ENCODE measurements at places on chromosomes 1 and 21.

DNA sequence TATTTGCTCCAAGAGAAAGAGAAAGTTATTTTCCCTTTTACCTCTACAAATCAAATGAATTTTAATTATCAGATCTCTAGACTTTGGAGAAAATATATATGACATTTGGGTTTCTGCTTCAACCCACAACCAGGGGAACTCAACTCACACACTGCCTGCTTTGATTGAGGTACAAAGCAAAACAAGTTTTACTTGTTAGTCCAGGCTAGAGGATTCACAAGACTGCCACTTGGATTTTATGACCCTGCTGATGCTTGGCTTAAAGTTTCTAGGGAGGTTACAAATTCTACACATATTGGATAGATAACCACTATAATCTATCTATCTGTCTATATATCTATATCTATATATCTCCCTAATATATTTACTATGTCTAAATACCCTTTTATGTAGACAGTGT, 467.3 kb upstream of the RGS18 start:
- no peak for DNase-seq

- DNase-seq = no peak
These were observed 9.3 kb downstream of the FMO1 start for GRCh38 chr1:171257607-171258076.

DNA sequence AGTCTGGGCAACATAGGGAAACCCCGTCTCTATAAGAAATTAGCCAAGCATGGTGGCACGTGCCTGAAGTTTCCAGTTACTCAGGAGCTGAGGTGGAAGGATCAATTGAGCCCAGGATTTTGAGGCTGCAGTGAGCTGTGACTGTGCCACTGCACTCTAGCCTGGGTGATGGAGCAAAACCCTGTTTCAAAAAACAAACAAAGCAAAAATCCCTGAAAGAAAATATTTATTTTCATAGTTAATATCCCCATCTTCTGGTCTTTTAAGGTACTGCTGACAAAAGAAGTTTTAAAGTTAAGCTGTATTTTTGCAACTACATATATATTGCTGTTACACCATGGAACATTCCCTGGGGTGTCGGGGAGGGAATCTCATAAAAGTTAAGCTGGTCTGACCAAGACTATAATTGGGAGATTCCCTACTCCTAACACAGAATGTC, 26.0 kb downstream of the VAMP4 start:
- DNase-seq = peak; percentile 18

GRCh38 chr1:230394134-230394533, 32.0 kb downstream of the PGBD5 start:
- no peak for DNase-seq

- DNase-seq = no peak
These were observed 37.2 kb downstream of the LACTBL1 start for GRCh38 chr1:22935433-22935832.

DNA sequence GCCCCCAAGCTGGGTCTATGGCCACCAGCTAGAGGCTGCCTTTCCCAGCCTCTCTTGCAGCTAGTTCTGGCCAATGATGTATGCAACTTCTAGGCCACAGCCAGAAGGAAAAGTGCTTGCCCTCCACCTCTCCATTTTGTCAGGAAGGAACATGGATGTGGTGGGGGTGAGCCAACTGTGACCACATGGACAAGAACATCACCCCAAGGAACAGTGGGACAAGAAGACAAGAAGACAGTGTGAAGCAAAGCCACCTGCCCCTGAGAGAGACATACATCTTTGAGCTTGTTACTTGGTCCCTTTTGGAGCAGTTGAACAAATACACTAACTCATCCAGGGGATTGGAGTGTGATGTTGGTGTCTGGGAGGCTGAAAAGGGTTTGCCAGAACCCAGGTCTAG, 105.8 kb upstream of the EDN2 start:
- no peak for DNase-seq

DNA sequence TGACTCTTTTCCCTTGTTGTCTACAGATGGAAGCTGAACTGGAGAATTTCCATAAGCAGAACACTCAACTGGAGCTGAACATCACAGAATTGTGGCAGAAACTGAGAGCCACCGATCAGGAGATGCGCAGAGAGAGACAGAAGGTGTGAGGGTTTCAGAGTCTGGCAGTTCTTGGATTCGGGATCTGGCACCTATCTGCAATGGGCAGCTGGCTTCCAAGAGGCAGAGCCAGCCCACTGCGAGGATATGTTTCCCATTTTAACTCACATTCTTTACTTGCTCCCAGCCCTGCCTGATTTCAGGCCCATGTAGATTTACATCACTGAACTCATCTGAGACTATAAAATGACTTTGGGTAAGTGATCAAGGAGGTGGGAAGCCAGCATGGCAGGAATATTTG, 37.3 kb upstream of the TMEM125 start:
- no peak for DNase-seq

DNA sequence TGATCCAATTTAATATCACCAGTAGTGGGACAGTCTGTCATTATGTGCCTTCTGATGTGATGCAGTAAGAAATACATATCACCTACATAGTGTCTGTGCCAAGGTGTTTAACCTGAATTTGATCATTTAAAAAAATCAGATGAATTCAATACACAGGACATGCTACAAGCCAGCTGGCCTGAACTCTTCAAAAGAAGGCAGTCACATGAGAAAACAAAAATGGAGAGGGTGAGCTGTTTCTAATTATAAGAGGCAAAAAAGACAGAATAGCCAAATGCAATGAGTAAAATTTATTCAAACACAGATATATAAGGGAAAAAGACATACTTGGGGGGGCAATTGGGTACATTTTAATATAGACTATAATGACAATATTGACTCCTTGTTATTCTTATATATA, 66.5 kb downstream of the ST3GAL3 start:
- DNase-seq = no peak

GRCh38 chr1:21251773-21252471, 38.3 kb downstream of the ECE1 start:
- no peak for DNase-seq

GRCh38 chr1:154739654-154740053, 130.4 kb downstream of the KCNN3 start:
- no peak for DNase-seq

- DNase-seq = no peak
These were observed 56.6 kb downstream of the ATG4C start for GRCh38 chr1:62840555-62840954.

DNA sequence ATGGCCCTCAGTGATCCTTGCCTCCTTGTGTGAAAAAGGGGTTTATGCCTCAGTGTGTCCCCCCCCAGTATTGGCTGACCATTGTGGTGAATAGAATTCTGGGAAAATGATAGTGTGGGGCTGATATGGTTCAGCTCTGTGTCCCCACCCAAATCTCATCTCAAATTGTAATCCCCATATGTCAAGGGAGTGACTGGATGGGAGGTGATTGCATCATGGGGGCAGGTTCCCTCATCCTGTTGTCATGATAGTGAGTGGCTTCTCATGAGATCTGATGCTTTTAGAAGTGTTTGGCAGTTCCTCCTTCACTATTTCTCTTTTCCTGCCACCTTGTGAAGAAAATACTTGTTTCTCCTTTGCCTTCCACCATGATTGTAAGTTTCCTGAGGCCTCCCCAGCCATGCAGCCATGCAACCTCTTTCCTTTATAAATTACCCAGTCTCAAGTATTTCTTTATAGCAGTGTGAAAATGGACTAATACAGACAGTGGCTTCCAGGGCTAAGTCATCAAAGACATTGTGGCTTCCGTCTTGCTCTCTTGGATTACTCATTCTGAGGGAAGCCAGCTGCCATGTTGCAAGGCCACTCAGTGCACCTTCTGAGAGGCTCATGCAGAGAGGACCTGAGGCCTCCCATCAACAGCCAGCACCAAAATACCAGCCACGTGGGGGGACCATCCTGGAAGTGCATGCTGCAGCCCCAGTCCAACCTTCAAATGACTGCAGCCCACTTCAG, 40.6 kb upstream of the SOD1 start:
- no peak for DNase-seq

DNA sequence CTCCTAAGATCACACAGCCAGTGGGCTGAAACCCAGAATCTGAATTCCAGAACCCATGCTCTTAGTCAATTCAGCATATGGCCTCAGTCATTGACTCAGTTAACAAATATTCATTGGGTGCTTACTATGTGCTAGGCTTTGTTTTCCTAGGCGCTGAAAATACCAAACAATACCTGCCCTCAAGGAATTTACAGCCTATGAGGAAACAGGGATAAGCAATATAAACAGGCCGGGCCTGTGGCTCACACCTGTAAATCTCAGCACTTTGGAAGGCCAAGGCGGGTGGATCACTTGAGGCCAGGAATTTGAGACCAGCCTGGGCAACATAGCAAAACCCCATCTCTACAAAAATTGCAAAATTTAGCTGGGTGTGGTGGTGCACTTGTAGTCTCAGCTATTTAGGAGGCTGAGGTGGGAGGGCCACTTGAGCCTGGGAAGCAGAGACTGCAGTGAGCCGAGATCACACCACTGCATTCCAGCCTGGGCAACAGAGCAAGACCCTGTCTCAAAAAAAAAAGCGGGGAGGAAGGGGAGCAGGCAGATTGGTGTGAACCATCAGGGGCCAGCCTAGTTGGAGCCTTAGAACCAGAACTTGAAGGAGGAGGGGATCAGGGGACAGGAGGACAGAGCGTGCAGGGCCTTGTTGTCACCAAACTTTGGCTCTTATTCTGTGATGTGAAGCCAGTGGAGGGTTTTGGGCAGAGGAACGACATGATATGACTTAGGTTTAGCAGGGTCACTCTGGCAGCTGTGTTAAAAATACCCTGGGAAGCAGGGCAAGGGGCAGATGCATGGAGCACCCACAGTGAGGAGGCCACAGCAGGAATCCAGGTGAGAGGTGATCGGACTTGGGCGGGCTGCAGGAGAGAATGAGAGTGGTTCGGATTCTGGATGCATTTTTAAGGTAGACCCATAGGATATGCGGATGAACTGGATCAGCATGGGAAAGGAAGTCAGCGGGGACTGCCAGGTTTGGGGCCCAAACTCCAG, 5.8 kb downstream of the TINAGL1 start:
- DNase-seq = no peak

DNA sequence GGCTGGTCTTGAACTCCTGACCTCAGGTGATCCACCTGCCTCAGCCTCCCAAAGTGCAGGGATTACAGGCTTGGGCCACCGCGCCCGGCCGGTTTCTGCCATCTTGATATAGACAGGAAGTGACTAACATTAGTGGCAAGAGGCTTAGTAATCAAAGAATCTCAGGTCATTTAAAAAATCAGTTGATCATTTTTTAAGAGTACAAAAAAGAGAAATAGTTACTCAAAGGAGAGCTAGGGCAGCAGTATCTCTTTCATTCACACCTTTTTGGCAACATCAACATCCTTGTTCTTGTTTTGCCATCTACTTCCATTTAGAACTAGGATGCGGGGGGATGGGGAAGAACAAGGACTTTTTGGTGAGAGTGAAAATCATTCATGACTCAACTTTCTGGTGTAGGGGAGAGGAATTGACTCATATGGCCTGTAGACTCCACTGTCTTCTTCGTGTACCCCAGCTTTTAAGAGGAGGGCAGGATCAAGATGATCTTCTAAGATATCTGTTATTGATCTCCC, 8.8 kb downstream of the FCRLB start:
- peak; percentile 25 for DNase-seq

DNA sequence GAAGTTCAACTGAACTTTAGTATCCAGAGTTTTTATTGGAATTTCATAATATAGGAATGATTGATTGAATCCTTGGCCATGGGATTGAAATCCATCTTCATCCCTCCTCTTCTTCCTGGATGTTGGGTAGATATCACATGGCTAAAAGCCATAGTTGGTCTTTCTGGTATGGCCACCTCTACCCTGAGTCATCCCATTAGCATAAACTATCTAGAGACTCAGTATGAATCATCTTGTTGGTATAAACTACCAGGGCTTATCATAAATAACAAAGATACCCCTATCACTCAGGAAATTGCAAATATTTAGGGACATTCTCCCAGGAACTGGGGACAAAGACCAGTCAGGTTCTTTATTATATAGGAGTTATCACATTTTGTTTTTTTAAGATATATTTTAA, 21.2 kb upstream of the ZP4 start:
- DNase-seq = no peak

DNA sequence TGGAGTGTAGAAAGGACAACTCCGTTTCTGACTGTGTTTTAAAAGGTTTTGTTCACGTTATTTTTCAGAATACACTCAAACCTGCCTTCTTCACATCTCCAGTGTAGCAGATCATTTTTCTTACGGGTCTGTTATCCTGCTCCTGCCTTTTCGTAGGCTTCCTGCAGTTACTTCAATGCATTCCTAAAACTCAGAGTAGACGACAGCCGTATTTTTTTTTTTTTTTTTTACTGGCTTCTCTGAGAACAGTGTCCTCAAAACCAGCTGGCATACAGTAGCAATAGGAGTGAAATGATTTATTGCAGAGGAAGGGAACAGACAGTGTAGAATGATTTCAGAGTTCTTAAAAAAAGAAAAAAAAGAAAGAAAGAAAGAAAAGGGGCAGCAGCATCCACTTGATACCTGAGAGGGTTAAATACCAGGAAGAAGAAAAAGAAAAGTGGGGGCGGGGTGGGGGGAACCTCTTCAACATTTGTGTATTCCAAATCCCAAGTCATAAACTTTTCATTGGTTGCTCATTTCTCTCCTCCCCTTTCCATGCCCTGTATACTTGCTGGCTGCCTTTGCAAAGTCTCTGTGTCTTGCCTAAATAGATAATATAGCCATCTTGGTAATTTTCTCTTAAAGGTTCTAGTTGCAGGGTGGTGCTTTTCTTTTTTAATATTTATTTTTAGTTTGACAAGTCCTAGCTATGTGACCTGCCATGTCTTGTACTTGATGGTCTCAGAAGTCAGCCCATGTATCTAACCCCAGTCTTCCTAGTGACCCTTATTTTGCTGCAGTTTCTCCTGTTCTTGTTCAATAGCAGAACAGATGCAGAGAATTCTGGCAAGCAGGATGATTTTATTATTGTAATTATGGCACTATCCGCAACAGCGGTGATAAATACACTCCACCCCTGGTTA, 2.8 kb downstream of the TGFB2 start:
- no peak for DNase-seq

GRCh38 chr1:44354268-44354839, 703 bp downstream of the ERI3 start:
- DNase-seq = no peak

DNA sequence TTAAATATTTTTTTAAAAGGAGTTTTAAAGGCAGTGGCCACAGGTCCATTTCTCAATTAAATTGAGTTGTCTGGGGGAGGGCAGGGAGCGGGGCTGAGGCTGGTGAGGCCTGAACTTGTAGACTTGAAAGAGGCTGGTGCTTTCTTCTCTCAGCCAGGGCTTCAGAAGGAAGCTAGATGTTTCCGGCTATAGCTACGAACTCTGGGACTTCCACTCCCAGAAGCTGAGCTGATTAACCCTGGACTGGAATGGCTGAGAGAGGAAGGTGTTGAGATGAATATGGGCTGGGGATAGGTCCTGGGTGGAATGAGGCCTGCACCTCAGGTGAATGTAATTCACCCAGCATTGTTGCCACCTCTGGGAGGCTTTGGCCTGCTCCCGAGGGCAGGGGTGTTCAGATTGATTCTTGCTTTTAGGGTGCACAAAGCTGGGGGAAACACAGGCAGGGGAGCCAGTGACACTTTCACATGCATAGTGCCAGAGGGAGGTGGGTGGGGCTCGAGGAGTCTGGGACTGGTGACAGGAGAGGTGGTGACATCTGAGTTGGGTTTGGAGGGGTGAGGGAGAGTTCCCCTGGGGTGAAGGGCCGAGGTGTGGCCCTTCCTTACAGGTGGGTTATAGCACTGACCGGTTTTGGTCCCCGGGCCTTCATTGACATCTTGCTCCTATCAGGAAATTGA, 18.2 kb downstream of the LDLRAP1 start:
- DNase-seq = no peak

- DNase-seq = no peak
These were observed 154.2 kb upstream of the L1TD1 start for GRCh38 chr1:62040450-62040849.

GRCh38 chr1:180503280-180503862, 994 bp upstream of the ACBD6 start:
- DNase-seq = peak; percentile 44

- DNase-seq = no peak
These were observed 31.2 kb upstream of the ZNF678 start for GRCh38 chr1:227532019-227532619.

All from AML-193 (cell line).